Regular cardiac myocyte (primary cell): ENCODE measurements at places on chromosomes 7 and 10. TPM values are rescaled to one million over a fixed set of nuclear protein-coding genes. Genes with fewer than 3 reads are reported as not detected.

The INHBA gene
- total RNA-seq, result 47.5 and 83.4 TPM in 2 replicates

The MACROH2A2 gene
- 2.9 and 7.9 TPM in 2 replicates for total RNA-seq

The FOXI2 gene
- total RNA-seq, result not detected in 2 replicates

The TMEM176A gene
- not detected in 2 replicates for total RNA-seq

The GDF10 gene
- total RNA-seq, result 0.19 and 2.0 TPM in 2 replicates

The PON1 gene
- total RNA-seq, result not detected in 2 replicates

The ADAM12 gene
- total RNA-seq, result 21.3 and 92.2 TPM in 2 replicates

The CALML5 gene
- not detected in 2 replicates for total RNA-seq

The ETV1 gene
- 14.1 and 16.7 TPM in 2 replicates for total RNA-seq

The RPEL1 gene
- total RNA-seq, result under 0.01 and 0.19 TPM in 2 replicates

The C10orf53 gene
- total RNA-seq, result not detected in 2 replicates

The PPP1R3A gene
- total RNA-seq, result under 0.01 TPM in 1 of 2 replicates, not detected in the other

The PTPRE gene
- 1.7 and 3.9 TPM in 2 replicates for total RNA-seq

The ADCYAP1R1 gene
- total RNA-seq, result under 0.01 and 0.19 TPM in 2 replicates

The GLI3 gene
- 1.4 and 3.3 TPM in 2 replicates for total RNA-seq

The METTL2B gene
- 33.8 and 47.4 TPM in 2 replicates for total RNA-seq

The LRMDA gene
- 0.38 and 2.0 TPM in 2 replicates for total RNA-seq

The DLG5 gene
- 22.8 and 35.1 TPM in 2 replicates for total RNA-seq

The POLR3A gene
- total RNA-seq, result 14.9 and 29.1 TPM in 2 replicates

The SSMEM1 gene
- total RNA-seq, result 0.19 TPM in 1 of 2 replicates, not detected in the other

The AVL9 gene
- total RNA-seq, result 38.9 and 58.6 TPM in 2 replicates

The ADARB2 gene
- total RNA-seq, result not detected in 2 replicates

The SPDYE17 gene
- total RNA-seq, result not detected in 2 replicates

The PLEKHS1 gene
- total RNA-seq, result not detected in 2 replicates
